ENCODE measurements at places on chromosomes 3 and 15. TPM values are rescaled to one million over a fixed set of nuclear protein-coding genes. Genes with fewer than 3 reads are reported as not detected.

- no peaks in the 10 kb centered on the region for H3K36me3 ChIP-seq
- no peak for DNase-seq
- no peak overlapping the region for H3K4me3 ChIP-seq
- no peaks in the 10 kb centered on the region for H3K4me1 ChIP-seq
- no peak overlapping the region for H3K27ac ChIP-seq
- no peaks in the 10 kb centered on the region for H3K27me3 ChIP-seq
Observed at GRCh38 chr3:22401499-22401898, 650.5 kb upstream of the ZNF385D start.

DNA sequence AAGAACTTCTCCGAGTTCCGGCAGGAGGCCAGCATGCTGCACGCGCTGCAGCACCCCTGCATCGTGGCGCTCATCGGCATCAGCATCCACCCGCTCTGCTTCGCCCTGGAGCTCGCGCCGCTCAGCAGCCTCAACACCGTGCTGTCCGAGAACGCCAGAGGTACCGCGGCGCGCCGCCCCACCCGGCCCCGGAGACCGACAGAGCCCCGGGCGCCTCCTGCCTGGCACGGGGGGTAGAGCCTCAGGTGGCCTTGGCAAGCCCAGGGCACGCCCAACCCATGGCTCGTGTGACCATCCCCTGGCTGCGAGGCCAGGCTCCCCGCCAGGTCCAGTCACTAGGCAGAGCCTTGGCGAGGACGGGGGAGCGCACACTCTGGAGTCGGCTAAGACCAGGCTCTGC, 134.1 kb downstream of the LRRK1 start:
- peaks cover 3% of the 10 kb centered on the region for H3K27me3 ChIP-seq
- DNase-seq, result no peak
- no peaks in the 10 kb centered on the region for H3K4me1 ChIP-seq
- no peak overlapping the region for H3K4me3 ChIP-seq
- H3K36me3 ChIP-seq, result no peaks in the 10 kb centered on the region
- H3K27ac ChIP-seq, result no peak overlapping the region

GRCh38 chr15:71003319-71003718, 110.7 kb downstream of the LRRC49 start:
- peaks cover 19% of the 10 kb centered on the region for H3K27me3 ChIP-seq
- no peaks in the 10 kb centered on the region for H3K4me1 ChIP-seq
- H3K27ac ChIP-seq, result no peak overlapping the region
- peaks cover 2% of the 10 kb centered on the region for H3K36me3 ChIP-seq
- H3K4me3 ChIP-seq, result no peak overlapping the region

DNA sequence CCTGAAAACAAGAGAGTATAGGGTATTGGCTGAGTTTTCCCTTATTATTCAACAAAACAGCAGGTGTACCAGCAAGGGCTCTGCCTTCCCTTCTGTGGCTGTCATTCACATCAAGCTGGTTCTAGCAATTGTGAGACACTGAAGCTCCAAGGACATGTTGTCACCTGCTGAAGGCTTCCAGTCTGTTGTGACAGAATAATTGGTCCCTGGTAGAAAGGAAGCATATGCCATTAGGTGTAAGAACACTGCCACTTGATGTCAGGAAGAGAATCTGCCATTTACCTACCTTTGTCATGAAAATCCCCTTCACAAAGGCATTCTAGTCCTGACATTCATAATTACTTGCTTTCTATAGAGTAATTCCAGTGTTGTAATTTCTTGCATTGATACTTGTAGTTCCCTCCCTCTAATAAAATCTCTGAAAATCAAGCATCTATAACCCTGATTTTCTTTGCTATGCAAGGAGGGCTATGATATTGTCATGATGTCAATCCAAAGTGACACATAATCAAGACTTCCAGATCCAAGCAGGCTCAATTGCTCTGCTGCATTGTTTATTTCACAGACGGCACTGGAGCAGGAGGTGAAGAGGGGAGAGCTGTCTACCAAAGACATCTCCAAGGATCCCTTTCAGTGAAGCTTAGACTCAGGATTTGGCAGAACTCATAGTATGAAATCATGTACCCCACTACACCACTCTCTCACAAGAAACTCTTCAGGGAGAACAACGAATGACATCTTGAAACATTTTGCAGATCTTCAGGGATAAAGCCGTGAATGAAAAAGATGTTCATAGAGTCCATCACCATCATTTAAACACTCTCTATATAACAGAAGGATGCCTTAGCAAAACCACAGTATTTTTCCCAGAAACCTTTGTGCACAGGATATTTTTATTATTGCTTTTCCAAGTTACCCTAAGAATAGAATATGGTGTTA, 425.3 kb downstream of the RBMS3 start:
- DNase-seq, result no peak
- H3K4me1 ChIP-seq, result no peaks in the 10 kb centered on the region
- H3K36me3 ChIP-seq, result no peaks in the 10 kb centered on the region

GRCh38 chr3:178369006-178369405, 167.2 kb upstream of the KCNMB2 start:
- DNase-seq, result no peak
- H3K4me3 ChIP-seq, result no peak overlapping the region
- peaks cover 19% of the 10 kb centered on the region for H3K27me3 ChIP-seq
- no peak overlapping the region for H3K27ac ChIP-seq
- peaks cover 7% of the 10 kb centered on the region for H3K4me1 ChIP-seq
- no peaks in the 10 kb centered on the region for H3K36me3 ChIP-seq

GRCh38 chr15:33565094-33565493, 254.3 kb downstream of the RYR3 start:
- DNase-seq, result no peak
- H3K27me3 ChIP-seq, result peaks cover 2% of the 10 kb centered on the region
- no peak overlapping the region for H3K4me3 ChIP-seq
- H3K36me3 ChIP-seq, result no peaks in the 10 kb centered on the region
- H3K27ac ChIP-seq, result no peak overlapping the region

DNA sequence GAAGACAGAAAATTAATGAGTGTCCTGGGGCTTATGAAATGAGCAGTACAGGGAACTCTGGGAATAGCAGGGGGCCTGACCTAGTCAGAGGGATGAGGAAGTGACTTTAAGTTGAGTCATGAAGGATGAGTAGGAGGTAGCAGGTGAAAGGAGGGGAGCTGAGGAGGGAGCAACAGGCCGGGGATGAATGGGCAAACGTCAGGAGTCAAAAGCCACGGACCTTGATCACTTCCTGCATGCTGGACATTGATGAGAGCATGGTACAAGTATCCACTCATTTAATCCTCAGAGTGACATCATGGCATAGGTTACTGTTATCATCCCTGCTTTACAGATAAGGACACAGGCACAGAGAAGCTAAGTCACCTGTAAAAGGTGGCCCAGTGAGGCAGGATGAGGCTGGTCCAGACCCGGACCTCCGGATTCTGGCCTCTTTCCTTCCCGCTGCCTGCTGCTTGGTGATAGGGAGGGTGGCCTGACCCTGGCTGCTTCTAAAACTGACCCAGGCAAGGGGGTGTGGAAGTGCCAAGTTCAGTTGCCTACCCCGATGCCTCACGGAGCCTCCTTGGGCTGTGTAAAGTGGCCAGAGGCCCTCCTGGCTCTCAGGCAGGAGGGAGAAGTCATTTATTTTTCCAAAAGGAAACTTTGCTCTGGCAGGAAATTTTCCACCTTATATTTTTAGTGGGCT, 7.6 kb downstream of the CORO2B start:
- no peaks in the 10 kb centered on the region for H3K36me3 ChIP-seq
- DNase-seq, result no peak
- peaks cover 18% of the 10 kb centered on the region for H3K4me1 ChIP-seq
- H3K4me3 ChIP-seq, result no peak overlapping the region
- peaks cover 2% of the 10 kb centered on the region for H3K27me3 ChIP-seq

GRCh38 chr15:56719021-56719612, 14.2 kb downstream of the ZNF280D start:
- DNase-seq, result no peak
- peaks cover 7% of the 10 kb centered on the region for H3K36me3 ChIP-seq
- peaks cover 36% of the 10 kb centered on the region for H3K4me1 ChIP-seq
- H3K27me3 ChIP-seq, result no peaks in the 10 kb centered on the region
- H3K4me3 ChIP-seq, result peak overlapping the region; percentile 43

DNA sequence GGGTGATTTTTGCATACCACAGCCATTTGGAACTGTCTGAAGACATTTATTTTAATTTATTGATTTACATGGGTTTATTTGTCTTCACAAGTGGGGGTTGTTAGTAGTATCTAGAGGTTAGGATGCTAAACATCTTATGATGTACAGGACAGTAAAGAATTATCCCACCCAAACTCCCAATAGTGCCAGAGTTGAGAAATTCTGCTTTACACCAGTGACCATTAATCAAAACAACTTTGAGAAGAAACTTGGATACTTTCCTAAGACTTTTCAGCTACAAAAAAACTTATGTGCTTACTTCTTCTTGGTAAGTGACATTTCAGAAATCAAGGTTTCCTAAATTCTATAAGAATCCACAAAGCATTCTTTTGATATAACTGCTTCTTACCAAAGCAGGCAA, 156.7 kb downstream of the SUCLG2 start:
- H3K27me3 ChIP-seq, result no peaks in the 10 kb centered on the region
- H3K27ac ChIP-seq, result no peak overlapping the region
- H3K4me3 ChIP-seq, result no peak overlapping the region
- peaks cover 43% of the 10 kb centered on the region for H3K36me3 ChIP-seq

GRCh38 chr15:60509470-60509869, 30.5 kb upstream of the ICE2 start:
- peaks cover 75% of the 10 kb centered on the region for H3K36me3 ChIP-seq
- H3K4me3 ChIP-seq, result no peak overlapping the region
- no peak for DNase-seq
- H3K4me1 ChIP-seq, result peaks cover 15% of the 10 kb centered on the region
- peak overlapping the region; percentile 94 for H3K27ac ChIP-seq
- no peaks in the 10 kb centered on the region for H3K27me3 ChIP-seq

DNA sequence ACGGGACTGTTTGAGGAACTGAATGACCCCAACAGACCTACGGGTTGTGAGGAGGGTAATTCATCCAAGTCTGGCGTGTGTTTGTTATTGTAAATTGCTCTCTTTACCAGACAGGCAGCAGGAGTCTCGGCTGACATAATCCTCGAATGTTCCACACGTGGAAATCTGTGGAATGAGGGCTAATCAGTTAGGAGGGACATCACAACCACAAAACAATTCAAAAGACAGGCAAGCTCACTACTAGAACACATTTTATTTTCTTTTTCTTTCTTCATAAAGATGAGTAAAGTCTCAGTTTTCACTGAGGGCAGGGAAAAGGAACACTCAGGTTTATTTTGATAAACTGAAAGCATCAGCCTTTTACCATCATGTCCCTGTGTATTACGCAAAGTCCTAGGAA, 53.8 kb downstream of the GRK7 start:
- H3K36me3 ChIP-seq, result no peaks in the 10 kb centered on the region
- H3K4me3 ChIP-seq, result no peak overlapping the region
- DNase-seq, result no peak
- H3K4me1 ChIP-seq, result peaks cover 3% of the 10 kb centered on the region
- peaks cover 6% of the 10 kb centered on the region for H3K27me3 ChIP-seq
- no peak overlapping the region for H3K27ac ChIP-seq

DNA sequence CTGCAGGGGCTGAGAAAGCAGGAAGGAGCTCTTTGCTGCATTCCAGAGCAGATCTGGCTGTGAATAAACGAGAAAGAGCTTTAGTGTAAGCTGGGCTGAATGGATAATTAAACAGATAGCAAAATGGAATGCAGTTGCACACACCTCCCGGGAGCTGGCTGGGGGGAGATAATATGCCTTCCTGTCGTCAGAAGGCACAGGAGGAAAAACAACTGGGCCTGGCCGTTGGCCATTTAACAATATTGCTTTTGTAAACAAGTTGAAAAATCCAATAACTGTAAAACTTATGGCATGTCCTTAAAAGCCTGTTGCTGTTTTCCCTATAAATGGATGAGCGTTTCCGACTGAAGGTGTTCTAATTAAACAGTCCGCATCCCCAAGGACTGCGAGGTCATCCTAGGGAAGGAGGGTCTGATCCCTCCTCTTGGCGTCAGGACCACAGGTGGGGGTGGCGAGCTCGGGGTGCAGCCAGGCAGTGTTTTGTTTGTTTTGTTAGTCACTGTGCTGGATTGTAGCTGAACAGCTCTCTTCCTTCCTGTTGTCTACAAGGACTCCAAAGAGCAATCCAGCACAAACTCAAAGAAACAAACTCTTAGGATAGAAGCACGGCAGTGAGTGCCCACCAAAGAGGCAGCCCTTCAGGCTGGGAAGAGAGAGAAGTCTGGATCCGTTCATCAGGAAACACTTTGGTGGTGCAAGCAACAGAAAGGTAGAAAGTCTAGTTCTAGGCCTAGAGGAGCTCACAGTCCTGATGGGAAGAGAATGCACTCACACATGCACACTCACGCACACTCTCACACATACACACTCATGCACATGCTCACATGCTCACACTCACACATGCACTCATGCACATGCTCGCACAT, 133.4 kb upstream of the SMAD3 start:
- no peak overlapping the region for H3K4me3 ChIP-seq
- peaks cover 17% of the 10 kb centered on the region for H3K27me3 ChIP-seq
- peaks cover 4% of the 10 kb centered on the region for H3K4me1 ChIP-seq
- DNase-seq, result no peak
- H3K27ac ChIP-seq, result no peak overlapping the region

The SNX22 gene
- 4.3 TPM for total RNA-seq

The MCTP2 gene
- total RNA-seq, result 14.9 TPM

The FANCD2OS gene
- total RNA-seq, result not detected

The SLC22A13 gene
- 1.0 TPM for total RNA-seq

The CP gene
- not detected for total RNA-seq

The CPNE9 gene
- not detected for total RNA-seq

The SNTN gene
- not detected for total RNA-seq

The PLCB2 gene
- 156 TPM for total RNA-seq

The PRR20G gene
- total RNA-seq, result not detected

The TP53BP1 gene
- 34.9 TPM for total RNA-seq

The RPP25 gene
- total RNA-seq, result 4.1 TPM

The ECE2 gene
- not detected for total RNA-seq

The WDR72 gene
- not detected for total RNA-seq
